ENCODE measurements at places on chromosomes 5 and 9.

DNA sequence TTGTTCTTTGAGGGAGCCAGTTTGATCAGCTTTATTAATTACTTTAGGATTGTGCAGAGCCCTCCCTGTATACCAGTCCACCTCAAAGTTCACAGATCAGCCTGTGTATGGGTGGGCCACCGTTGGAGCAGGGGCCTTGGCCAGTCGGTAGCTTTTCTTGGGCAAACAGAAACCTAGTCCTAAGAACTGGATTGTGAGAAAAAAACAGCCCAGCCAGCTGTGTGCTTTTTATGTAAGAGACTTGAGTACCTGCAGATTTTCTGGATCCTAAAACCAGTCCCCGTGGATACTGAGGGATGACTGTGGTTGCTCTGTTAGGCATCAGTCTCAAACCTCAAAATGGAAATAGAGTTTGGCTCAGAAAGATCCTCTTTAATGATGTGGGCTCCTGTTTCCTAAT, 24.8 kb upstream of the ROPN1L start:
- DNase-seq: no peak

- DNase-seq: no peak
These were observed 67.5 kb downstream of the ZNF462 start for GRCh38 chr9:106930477-106930876.

GRCh38 chr9:95092262-95093072, 225.0 kb downstream of the FANCC start:
- no peak for DNase-seq

- DNase-seq: no peak
These were observed 45.0 kb upstream of the ACO1 start for GRCh38 chr9:32339424-32339823.

GRCh38 chr9:38294220-38294960, 98.1 kb upstream of the ALDH1B1 start:
- DNase-seq: no peak

DNA sequence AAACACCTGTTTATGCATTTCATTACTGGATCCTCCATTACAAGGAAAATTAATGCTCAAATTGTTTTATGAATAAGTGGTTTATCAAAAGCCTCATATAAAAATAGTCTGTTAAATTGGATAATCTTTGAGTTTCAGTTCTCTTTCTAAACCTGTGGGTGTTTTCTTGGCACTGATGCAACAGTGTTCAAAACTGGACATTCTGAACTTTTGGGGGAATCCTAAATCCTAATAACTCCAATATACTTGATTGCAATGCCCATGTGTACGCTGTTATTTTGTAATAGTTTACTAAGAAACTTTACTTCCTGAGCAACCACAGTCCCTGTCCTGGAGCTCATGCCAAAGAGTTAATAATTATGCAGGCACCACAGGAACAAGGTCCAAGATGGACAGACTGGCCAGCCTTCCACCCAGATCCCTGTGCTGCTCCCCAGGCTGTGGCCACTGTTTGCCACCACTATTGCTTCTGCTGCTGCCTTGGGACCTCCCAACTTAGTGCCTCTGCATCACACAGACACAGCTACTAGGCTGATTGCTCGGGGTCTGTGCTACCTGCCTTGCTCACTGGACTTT, 14.0 kb downstream of the IRGM start:
- DNase-seq: no peak

GRCh38 chr9:34176089-34176488, 2.8 kb upstream of the UBAP1 start:
- DNase-seq: no peak

All from WTC11 (cell line).